ENCODE measurements at places on chromosomes 11 and 22.

DNA sequence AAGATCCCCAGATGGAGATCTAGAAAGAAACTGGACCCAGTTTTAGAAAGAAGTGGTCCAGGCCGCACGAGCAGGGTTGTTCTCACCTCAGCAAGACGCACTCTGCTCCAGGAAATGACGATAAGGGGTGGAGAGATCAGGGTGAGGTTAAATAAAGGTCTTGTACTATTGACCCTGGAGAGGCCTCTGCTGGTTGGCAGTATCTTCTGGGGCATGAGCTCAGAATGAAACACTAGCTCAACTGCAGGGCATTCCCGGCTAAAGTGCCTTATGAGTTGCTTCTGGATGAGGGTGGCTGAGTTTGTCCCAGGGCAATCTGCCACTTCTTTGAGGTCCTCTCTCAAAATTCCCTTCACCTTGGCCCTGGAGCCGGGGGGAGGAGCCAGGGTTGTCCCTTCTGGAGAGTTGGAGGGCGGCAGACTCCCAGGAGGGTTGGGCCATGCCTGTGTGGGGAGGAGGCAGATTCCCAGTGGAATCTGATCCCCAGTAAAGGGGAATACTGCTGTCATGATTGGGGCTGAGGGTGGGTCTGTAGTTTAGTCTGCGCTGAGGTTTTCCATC is 10.9 kb downstream of the USP2 start:
- DNase-seq: no peak

DNA sequence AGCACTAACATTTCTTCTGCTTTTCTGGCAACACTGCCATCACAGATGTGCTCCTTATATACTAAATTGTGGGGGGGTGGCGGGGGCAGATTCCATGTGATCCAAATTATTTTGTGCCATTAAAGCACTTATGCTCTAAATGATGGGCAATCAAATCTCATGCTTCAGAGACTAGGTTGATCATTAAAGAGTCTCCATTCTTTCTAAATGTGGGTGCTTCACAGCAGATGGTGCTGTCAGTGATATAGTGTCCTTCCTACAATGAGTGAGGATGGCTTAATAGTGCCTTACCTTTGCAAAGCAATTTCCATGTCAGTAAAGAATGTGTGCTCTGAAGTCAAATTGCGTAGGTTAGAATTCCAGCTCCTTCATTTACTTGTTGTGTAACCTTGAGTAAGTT is 589.8 kb downstream of the ETS1 start:
- DNase-seq: no peak

GRCh38 chr11:19631712-19632498 is 80.7 kb upstream of the NAV2 start:
- DNase-seq: no peak

DNA sequence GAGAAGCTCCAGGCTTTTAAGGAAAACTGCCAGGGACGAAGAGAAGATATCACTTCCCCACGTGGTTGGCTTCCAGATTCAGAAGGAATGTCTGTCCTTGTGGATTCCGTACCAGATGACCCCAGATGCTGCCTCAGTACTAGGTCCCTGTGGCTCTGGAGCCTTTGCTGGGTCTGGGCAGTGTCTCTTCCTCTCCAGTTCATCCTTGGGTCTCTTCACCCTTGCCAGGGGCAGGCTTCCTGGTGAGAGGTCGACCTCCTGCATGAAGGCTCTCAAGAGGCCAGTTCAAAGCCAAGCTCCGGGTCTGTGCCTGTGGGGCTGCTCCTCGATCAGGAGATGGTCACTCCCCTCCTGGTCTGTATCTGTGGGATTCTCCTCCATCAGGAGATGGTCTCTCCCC is 74.7 kb upstream of the B3GAT1 start:
- DNase-seq: no peak

DNA sequence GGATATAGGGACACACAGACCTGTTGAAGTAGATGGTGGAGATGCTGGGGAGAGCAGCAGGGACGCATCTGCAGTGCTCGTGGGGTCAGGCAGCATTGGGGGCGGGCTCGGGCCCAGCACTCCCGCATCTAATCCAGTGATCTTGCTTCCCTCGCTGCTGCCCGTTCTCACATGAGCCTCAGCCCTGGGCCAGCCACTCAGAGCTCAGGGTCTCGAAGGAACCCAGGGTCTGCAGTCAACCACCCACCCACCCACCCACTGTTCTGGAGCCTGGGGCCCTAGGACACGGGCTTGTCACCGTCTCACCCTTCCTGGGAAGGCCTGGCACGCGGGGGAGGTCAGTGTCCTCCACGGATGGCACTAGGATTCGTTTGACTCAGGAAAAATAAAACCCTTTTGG is 406.0 kb downstream of the TBC1D22A start:
- no peak for DNase-seq

DNA sequence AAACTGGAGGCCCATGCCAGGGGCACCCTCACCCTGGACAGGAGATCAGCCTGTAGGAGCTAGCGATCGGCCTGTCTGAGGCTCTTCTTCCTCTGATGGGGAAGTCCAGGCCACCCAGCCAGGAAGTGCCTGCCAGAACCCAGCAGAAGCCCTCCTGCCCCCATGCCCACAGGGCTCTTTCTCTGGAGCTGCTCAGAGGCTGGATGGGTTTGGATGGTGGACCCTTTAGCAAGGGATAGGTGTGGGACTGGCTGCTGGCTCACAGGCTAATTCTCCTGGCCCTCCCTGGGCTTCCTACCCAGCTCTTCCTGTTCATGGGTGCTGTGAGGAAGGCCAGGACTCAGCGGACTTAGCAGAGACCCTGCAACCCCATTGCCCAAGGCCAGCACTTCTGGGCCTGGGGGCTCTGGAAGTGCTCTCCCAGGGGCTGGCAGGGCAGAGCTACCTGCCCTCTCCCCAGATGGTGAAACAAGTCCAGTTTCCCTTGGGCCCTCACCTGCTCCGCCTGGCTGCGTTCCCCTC is 7.6 kb downstream of the FXYD2 start:
- DNase-seq: no peak

DNA sequence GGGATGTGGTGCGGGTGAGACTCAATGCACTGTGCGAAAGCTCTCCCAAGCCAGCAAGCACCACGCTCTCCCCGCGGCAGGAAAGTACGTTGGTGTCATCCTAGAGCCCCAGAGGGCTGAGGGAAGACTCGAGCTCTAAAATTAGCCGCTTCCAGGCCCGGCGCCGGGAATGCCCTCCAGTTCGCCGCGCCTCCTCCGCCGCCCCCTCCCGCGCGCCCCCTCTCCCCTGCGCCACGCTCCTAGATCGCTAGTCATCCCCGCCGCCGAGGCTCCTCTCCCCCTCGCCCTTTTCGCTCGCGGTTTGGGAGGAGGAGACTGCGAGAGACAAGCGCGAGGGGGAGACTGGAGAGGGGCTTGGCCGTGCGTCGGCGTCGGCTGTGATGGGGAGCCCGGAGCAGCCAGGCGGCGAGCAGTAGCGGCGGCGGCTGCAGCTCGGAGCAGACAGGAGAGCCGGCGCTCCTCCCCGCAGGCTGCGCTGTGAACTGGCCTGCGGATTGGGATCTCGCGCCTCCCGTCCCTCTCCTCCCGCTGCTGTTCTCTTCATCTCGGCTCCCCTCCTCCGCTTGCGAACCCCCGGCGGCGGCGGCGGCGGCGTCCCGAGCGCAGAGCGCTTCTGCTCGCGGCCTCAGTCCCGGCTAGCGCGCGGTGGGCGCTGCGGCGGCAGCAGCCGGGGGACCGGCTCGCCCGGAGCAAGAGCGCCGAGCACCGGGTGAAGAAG is at the start of gene FAT3:
TSS of gene FAT3 (plus strand) at position 412 of the 718 bp plus-strand sequence. CDS start 127,295 bp downstream, outside the sequence.
- DNase-seq: peak; percentile 71

GRCh38 chr11:116867619-116868018 is 30.2 kb upstream of the APOA1 start:
- DNase-seq: no peak

DNA sequence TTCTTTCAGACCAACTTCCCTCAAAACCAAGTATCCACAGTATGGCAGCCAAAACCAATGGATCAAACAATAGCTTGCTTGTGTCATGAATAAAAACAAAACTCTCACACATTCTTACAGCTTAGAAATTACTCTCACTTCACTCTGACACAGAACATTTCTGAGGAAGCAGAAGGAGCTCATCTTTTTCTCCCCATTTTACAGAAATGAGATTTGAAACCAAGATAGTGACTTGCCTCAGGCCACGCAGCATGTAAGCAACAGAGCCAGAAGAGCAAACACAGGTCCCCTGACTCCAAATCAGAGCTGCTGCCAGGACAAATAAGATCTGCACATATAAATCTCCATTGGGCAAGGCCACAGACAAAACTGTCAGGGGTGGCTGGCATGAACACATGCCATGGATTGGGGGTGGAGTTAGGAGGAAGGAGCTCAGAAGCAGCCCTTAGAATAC is 64.8 kb downstream of the RAB30 start:
- no peak for DNase-seq

Data from astrocyte (in vitro differentiated cells and primary cell).